EL (cell line): ENCODE measurements at places on chromosomes 2 and 18.

GRCh38 chr2:60379216-60379615 lies 174.2 kb downstream of the BCL11A start:
- no peak for DNase-seq

DNA sequence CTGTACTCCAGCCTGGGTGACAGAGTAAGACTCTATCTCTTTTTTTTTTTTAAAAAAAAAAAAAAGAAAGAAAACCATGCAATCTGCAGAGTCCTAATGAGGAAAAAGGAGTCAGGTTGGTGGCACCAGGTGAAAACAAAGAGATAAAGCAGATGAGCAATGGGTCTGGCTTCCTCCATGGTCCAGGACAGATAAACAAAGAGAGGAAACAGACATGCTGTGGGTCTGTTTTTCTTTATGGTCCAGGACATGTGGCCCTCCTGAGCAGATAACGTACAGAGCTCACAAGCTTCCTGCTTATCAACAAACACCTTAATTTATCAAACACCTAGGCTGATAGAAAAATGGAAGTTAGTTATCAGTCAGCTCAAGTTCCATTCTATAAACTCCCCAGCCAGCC lies 24.4 kb upstream of the TUBB6 start:
- no peak for DNase-seq

DNA sequence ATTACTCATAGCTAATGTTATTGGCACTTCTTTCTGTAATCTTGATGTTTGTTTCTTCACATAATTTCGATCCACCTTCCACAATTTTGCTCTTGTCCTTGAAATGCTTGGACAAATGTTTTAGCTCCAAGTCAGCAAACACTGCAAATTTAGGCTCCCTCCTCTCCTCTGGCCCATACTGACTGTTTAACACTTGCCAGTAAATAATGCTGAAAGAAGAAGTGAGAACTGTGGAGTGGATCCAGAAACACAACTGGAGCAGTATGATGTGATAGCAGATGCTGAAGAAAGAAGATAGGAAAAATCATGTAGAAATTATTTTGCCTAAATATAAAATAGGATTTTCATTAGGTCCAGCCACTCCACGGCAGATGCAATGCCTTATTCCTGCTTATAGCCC lies 415.0 kb upstream of the GYPC start:
- DNase-seq: no peak

GRCh38 chr2:45263147-45263546 lies 253.9 kb upstream of the SIX2 start:
- DNase-seq: peak; percentile 86

DNA sequence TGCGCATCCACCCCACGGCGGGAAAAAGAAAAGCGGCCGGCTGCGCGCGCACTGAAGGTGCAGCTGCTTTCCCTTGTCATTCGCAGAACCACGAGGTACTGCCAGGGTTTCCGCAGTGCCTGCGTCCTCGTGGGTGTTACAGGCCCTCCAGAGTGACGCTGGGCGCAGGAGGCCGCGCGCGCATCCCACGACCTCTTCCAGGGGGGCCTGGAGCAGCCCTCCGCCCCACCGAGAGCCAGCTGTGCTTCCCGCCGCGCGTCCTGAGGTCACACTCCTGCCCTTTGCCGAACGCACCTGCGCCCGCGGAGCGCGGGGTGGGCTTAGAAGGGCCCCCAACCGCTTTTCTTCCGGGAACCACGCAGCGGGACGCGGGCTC lies 378 bp upstream of the IAH1 start:
- DNase-seq: no peak

DNA sequence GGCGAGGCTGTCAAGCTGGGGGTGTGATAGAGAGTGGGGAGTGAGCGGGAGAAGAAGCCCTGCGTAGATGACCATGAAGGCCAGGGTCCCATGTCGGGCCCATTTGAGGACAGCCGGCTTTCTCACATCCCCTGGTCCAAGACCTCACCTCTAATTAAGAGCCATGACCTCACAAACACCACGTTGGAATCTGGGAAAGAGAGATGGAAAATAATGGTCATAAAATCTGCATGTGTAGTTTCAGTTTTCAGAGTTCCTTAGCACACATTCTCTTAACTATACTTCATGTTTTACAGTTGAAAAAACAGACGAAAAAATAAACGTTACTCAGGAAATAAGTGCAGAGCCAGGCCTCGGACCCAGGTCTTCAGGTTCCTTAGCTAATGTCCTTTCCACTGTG lies 244.8 kb upstream of the SIX2 start:
- no peak for DNase-seq

DNA sequence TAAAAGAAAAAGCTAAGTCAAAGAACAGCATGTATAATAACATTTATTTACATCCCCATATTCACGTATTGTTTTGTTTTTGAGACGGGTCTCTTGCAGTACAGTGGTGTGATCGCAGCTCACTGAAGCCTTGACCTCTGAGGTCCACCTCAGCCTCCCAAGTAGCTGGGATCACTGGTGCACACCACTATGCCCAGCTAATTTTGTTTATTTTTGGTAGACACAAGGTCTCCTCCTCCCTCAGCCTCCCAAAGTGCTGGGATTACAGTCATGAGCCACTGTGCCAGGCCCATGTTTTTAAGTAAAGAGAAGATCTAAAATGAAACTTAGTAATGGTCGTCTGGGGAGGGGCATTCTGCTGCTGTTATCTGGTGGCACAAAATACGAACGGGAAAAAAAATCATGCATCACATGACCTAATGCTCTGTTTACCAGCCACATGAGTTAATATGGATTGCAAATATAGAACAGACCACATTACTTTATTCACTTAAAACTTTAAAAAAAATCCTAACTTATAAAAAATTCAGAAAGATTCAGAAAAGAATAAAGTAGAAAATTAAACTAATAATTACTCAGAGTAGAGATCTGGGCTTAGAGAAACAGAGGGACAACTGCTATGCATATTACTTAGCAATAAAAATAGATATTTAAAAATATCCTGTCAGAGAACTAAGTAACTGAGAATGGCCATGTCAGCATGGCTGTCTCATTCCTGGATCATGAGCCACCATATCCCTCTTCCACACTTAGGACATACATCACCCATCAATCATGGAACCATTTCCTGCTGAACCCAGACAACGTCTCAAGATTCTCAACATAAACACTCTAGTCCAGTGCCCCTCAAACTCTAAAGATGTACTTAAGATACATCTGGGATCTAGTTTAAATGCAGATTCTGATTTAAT lies 7.3 kb downstream of the MMADHC start:
- peak; percentile 62 for DNase-seq

- DNase-seq: no peak
These were observed 43.7 kb upstream of the SEMA4C start for GRCh38 chr2:96913398-96914202.
